ENCODE measurements at places on chromosomes 1 and 21.

- no peak for DNase-seq
Observed at GRCh38 chr1:204683284-204684205, 2.0 kb downstream of the LRRN2 start.

DNA sequence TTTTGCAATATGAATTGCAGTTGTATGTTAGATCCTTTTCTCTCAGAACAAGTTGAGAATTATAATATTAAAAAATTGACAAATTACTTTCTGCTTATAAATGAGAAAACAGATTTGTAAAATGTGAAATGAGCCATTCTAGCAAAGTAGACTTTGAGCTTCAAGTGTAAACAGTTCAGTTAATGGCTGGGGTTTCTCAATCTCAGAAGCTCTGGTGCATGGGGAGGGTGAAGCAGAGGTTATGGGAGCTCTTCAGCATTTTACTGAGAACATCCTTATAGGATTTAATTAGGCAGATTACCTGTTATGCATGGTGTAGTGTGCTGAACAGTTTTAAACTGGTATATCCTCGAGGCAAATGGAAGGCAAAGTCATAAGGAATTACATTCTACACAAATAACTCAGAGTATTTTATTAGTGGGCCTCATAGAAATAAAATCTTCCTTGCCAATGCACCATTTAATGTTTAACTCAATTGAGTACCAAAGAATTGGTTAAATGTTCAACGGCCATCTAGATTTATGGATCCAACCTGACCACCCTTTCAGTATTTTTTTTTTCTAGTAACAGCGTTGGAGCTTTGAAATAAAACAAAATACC lies 1143.6 kb upstream of the ADGRL2 start:
- no peak for DNase-seq

GRCh38 chr1:239719642-239720258 lies 333.4 kb downstream of the CHRM3 start:
- DNase-seq, result no peak

DNA sequence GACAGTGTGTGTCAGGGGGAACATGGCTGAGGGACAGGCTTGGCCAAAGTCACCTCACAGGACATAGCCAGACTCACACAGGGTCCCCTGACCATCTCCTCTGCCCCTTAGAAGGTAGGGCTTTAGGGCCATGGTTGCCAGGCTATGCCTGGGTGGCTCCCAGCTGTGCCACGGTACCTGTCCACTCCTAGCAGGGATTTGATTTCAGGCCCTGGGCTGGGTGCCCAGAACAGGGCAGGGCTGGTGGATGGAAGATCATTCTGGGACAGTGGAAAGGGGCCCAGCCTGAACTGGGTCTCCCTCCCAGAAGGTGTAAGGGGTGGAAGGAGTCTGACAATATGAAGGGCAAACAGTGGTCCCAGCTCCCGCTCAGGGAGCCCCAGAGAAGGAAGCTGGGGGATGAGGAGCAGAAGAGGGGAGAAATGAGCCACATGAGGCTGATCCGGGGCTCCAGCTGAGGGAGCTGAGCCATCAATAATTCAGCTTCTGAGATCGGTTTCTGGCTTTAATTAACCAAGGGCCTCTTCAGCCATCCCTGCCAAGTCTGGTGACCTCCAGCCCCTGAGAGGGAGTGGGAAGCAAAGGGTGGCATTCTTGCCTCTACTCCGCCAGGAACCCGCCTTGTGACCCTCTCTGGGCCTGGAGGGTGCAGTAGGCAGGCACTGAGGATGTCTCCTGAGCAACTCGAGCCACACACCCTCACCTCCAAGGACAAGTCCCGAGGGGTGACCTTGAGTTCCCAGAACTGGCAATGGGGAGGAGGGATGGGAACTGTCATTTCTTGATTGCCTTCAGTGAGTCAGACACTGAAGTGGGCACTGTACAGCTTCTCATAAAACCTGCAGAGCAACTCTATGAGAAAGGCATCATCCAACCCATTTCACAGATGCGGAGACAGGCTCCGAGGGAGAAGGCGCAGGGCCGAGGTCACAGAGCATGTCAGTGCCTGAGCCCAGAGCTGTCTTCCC lies 2.1 kb downstream of the CD164L2 start:
- no peak for DNase-seq

GRCh38 chr1:66175098-66175497 lies 358.9 kb upstream of the SGIP1 start:
- DNase-seq, result no peak

All from foreskin keratinocyte (primary cell).